ENCODE measurements at places on chromosomes 11 and 22.

DNA sequence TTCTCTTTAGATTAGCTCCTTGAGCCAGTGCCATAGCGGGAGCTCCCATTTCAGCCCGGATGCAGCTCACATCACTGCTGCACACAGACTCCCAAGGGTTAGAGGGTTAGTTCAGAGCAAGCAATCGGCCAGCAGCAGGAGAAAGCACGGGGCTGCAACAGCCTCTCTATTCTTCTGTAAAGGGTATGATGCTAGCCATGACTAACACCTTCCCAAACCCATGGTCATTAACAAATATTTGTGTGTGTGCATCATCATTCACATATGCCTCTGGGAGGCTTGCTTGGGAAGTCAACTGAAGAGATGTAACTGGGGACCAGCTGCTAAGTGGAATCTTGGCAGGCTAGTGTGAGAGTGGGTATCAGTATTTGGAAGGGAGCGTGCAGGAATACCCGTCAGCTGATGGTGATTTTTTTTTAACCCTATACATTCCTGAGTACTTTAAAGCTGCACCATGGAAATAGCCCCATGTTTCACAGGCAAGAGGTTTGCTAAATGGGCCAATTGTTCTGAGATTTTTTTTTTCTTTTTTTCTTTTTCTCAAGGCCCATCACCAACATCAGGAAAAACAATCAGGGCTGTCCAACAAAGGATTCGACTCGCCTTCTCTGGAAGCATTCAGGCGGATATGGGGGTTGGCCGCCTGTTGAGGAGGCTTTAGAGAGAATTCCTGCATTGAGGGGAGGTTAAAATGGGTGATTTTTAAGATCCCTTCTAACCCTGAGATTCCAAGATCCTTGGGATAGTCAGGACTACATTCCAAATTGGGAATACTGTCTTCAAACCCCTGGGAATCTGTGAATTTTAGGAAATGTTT, 33.2 kb upstream of the CCDC89 start:
- peak; percentile 99 for DNase-seq

DNA sequence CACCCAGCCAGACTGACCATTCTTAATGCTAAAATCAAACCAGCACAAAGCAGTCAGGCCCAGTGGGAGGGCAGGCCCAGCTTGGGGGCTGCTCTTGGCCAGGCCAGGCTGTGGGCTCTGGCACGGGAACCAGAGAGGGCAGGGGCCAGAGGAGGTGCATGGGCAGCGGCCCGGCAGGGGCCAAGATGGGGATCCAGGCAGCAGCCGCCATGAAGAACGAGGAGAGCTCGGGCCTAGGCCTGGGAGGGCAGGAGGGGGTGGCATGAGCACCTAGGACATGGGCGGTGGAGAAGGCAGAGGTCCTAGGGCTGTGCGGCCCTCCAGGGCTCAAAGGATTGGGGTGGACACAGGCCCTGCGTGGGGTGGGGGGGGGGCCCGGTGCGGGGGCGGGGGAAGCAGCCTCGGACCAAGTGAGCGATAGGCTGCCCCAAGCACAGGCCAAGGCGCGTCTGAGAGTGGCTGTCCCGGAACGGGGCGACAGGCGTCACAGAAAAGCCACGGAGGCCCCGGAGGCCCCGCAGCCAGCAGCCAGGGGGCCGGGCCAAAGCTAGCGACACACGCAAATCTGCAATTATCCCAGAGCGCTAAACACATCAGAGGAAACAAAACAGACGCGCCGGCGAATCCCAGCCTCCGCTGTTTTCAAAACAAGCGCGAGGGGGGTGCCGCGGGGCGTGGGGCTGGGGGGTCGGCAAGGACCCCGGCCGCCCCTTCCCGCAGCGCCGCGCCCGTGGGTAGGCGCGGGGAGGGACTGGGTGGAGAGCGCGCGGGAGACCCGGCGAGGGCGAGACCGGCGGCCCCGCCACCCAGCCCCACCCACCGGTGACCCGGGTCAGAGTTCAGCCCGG, 8.3 kb downstream of the PLXNB2 start:
- no peak for DNase-seq

- no peak for DNase-seq
These were observed 55.3 kb downstream of the ETS1 start for GRCh38 chr11:128532016-128532571.

- DNase-seq: no peak
These were observed 7.6 kb upstream of the ASCL2 start for GRCh38 chr11:2277933-2278523.

GRCh38 chr11:34332524-34332923, 25.3 kb downstream of the ABTB2 start:
- DNase-seq: no peak

- no peak for DNase-seq
These were observed 261.6 kb downstream of the NELL1 start for GRCh38 chr11:20931029-20931428.

DNA sequence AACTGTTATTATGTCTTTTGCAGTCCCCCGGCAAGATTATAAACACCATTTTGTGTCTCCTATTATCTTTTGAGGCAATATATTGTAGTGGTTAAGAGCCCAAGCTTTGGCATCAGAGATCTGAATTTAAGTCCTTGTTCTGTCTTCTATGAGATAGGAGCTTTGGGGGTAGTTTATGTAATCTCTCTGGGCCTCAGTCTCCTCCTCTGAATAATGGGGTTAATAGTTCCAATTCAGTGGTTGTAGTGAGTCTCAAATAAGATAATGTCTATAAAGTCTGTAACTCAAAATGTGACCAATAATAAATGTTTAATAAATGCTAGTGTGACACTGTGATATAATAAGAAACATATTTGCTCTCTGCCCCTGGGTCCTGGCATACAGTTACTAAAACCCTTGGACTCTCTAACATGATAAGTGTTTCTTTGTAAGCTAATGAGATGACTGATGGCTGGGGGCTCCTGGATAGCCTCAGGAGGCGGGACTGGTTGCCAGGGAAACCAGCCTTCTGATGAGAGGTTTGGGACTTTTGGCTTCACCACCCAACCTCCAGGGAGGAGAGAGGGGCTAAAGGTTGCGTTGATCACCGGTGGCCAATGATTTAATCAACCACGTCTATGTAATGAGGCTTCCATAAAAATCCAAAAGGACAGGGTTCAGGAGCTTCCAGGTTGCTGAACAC, 183.4 kb upstream of the MTMR2 start:
- DNase-seq: no peak

DNA sequence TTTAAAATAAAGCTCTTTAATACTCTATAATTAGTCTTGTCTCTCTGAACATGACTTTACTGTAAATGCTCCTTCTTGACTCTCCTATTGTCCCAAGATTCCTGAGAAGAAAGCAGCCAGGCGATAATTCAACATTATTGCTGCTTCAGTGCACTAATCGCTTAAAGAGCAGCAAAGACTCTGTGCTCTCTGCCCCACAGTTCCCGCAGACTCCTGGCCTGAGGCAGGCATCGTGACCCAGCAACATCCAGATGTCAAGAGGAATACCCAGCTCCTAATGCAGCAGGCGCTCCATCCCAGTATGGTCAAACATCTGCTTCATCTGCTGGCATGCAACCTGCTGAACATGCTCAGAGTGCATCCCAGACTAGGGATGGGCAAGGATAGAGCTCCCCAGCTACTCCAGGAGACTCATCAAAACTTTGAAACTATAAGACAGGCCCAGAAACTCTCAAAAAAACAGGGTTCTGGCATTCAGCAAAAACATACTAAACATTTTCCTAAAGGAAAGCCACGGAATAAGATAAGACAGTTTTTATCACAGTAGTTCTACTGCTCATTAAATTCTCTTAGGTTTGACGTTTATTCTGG, 270.0 kb downstream of the SOX6 start:
- DNase-seq: no peak

DNA sequence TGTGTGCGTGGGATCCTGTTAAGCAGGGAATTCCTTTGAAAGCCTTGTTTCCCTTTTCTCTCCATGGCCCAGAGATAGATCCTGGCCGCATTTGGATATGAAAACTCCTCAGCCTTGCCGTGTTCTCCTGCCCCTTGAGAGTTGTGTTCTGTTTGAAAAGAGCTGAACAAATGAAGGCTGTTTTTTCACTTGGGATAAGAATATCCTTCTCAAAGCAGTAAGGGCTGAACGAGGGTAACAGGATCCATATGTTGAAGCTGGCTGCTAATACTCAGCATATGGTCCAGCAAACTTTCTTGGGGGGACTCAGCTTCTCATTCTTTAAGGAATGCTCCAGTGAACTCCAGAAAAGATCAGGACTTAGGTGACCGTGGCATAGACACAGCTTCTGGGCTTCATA, 114.5 kb upstream of the TTC12 start:
- no peak for DNase-seq

GRCh38 chr11:76298255-76298654, 82.7 kb downstream of the THAP12 start:
- no peak for DNase-seq

GRCh38 chr11:1113405-1114201, 38.9 kb downstream of the MUC2 start:
- no peak for DNase-seq

- no peak for DNase-seq
These were observed 5.9 kb downstream of the SERPIND1 start for GRCh38 chr22:20779818-20780158.

GRCh38 chr11:13003736-13004493, 5.2 kb upstream of the RASSF10 start:
- DNase-seq: no peak

- no peak for DNase-seq
These were observed 5.6 kb downstream of the APOL6 start for GRCh38 chr22:35653824-35654223.

DNA sequence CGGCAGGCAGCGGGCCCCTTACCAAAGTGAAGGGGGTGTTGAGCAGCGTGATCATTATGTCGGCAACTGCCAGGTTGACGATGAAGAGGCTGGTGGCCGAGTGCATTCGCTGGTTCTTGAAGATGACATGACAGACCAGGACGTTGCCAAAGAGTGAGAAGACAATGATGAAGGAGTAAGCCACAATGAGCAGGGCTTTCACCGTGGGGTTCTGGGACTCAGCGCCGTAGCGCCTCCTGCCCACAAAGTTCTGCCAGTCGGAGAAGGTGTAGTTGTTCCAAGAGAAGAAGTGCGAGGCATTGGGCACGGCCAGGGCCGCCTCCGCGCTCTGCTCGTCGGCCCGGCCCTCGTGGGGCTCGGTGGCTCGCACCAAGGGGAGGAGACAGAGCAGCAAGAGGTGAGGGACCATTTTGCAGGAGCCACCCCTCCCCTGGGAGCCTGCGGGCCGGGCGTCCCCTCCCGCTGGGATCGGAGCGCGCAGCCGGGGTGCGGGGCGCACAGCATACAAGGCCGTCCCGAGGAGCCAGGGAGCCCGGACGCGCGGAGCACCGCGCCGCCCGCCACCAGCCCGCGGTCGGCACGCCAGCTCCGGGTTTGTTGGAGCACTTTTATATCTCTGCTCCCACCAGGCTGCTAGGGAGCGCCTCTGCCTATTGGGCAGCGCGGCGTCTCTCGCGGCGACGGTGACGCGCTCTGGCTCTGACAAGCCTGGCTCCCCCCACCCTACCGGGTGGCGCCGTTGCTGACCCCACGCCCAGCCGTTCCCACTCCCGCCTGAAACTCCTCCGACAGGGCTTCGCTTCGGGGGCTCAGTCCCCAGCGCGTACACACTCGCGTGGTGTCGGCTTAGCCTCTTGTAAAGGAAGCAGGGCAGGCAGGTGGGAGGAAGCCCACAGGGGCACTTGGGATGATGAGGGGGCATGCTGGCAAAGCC, at the start of gene GPR83:
TSS of gene GPR83 (minus strand) at position 581 of the 934 bp plus-strand sequence. CDS start at position 409, 172 bp downstream.
- DNase-seq: no peak

- no peak for DNase-seq
These were observed 17.5 kb downstream of the PDGFD start for GRCh38 chr11:104146421-104146820.

- DNase-seq: no peak
These were observed 247.3 kb upstream of the BLID start for GRCh38 chr11:122363296-122363695.

DNA sequence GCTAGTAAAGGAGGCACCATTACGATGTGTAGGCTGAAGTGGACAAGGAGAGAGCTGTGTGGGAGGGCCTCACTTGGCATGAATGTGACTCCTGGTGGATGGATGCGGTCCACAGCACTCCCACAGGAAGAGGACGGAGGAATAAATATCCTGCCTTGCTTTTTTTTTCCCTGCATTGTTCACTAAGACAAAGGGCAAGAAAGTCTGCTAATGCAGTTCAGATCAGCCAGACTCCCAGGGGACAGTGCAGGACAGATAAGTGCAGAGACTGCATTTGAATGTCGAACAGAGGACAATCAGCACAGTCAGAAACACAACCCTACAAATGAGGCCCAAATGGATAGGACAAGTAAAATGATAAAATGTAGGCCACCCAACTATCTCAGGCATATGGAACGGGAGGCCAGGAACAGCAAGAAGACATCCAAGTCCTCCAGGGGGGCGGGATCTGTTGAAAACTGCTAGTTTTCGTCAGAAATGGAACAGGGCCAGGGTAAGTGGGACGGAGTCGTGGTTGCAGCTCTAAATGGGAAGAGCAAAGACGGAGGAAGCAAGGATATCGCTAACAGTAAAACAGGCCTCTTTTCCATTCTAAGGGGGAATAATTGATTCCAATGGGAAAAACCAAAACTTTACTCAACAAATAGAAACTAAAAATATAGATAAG, 25.2 kb upstream of the OR8B8 start:
- DNase-seq: no peak

GRCh38 chr11:96318399-96318798, 24.6 kb downstream of the MAML2 start:
- DNase-seq: no peak

GRCh38 chr11:35787013-35787504, 124.5 kb downstream of the TRIM44 start:
- DNase-seq: no peak

DNA sequence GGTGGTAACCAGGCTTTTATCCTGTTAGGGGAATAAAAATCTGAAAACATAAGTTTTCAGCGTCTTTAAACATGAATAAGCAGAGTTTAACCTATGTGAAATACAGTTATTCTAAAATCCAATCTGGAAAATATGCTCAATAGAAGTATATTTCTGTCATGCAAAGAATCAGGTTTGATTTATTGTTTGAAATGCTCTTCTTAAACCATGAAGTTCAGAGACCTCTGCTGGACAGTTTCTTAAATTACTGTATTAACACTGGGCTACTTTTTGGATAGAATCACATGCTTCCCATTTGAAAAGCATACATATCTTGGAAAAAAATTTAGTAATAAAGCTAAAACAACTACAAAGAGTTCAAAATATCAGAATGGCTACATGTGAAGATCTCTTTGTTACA, 25.4 kb downstream of the APIP start:
- peak; percentile 29 for DNase-seq

GRCh38 chr11:117837791-117838190, 13.2 kb upstream of the FXYD2 start:
- no peak for DNase-seq

GRCh38 chr22:45157907-45158306, 5.8 kb upstream of the NUP50 start:
- DNase-seq: no peak

GRCh38 chr22:44882226-44882905, 127.4 kb downstream of the PHF21B start:
- no peak for DNase-seq

DNA sequence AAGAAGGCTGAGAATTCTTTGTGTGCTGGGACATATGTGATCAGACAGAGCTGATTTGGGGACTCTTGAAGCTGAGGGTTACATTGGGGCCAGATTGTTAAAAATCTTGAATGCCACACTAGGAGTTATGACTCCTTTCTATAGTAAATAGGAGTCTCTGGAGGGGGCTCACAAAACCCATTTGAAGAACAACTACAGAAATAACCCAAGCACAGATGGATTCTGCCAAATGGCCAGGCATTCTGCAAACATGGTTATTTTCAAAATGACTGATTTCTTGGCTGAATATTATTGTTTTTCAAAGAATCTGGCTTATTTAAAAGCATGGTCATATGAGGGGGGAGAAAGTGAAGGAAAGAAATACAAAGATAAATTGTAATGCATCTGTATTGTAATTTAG, 625.5 kb upstream of the TENM4 start:
- no peak for DNase-seq

Data from HS-5 (cell line).